ENCODE measurements at places on chromosomes 12 and 14.

DNA sequence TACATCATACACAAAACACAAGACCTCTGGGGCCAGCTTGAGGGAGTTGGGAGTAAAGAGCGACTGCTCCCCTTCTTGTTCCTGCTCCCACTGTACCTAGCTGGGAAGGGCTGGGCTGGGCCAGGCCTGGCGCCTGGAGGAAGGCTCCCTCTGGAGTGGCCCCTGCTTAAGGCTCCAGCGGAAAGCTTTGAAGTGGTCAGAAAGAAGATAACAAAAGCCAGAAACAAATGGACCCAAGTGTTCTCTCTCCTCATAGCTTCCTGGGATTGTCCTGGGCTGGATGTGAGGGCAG is 25.3 kb downstream of the PRPF40B start:
- no peak for DNase-seq

- no peak for DNase-seq
Observed at GRCh38 chr14:63800083-63800482, 52.7 kb upstream of the SYNE2 start.

GRCh38 chr14:54856152-54856551 is 46.5 kb downstream of the GCH1 start:
- no peak for DNase-seq

GRCh38 chr14:101733211-101733610 is 28.3 kb upstream of the PPP2R5C start:
- DNase-seq: no peak
